Heart left ventricle (tissue), 16 donors: ENCODE measurements at places on chromosomes 3 and 15.

- no peak for DNase-seq
Observed at GRCh38 chr3:87696124-87697013, 362.4 kb downstream of the CGGBP1 start.

- DNase-seq, result no peak
Observed at GRCh38 chr15:67715170-67715569, 110.1 kb upstream of the SKOR1 start.

DNA sequence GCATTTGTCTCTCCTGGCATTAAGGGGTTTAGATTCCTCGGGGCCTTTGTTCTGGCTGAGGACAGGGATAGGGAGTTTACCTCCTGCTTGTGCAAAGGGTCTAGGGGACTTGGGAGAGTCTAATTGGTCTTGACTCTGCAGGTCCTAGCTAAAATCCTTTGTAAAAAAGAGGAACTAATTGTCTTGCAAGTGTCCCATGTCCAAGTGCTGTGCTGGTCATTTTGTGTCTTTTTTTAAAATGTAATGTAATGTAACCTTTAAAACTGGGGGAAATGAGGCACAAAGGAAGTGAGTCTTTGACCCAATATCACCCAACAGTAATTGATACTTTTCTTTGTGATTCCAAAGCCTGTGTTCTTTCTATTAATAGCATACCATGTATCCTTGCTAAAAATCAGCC, 14.9 kb upstream of the C3orf80 start:
- no peak for DNase-seq

DNA sequence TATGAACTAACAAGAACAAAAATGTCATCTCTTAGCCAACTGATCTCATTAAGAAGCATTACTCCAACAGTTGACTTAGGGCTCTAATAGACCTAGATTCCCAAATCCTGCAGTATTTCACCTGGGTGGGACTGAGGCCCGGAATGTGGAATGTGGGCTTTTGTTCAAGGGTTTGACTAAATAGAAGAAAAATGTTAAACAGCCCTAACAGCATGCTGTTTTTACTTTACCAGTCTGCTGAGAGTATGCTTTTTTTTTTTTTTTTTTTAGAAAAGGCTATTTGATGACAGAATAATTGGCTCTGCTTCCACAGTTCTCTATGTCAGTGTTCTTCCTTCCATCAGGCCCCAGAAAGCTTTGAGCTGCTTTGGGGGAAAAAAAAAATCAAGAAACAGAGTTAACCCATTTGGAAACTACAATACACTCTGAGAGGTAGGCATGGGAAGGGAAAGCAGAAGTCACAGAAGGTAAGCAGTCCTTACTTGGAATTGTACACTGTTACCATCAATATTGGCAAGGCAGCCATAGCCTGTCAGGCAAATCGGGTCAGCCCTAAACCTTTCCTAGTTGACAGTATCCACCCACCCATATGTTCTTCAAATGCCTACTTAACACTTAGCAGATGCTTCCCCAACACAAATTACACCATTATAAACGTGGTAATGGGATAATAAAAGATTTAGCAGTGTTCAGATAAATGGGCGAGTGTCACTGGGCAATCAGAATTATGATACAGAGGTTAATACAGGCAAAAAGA, 224.2 kb downstream of the CNTN3 start:
- no peak for DNase-seq

DNA sequence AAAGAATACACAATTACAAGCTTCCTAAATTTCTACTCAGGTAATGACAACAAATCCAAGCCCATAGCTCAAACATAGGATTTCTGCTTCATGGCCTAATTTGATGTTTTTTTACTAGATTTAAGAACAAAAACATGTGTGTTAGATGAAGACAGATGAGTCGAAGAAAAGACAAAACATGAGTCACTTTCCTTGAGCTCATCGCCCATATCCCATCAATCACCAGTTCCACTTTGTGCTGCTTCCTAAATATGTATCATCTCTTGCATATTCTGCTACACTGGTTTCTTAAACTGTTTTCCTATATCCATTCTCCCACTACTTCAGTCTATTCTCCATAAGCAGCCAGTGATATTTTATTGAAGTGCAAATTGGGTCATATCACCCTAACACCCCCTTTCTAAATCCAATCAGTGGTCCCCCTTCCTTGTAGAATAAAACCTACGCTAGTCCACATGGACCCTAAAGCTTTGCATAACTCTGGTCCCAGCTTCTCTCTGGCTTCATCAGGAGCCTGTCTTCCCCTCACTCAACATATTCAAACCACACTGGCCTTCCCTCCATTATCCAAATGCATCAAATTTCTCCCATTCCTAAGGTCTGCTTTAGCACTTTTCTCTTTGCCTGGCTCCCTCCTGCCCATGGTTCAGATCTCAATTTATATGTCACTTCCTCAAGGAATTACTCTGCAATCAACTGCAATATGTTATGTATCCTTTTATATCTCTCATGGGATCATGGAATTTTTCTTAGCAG, 1033.9 kb downstream of the FHIT start:
- no peak for DNase-seq

DNA sequence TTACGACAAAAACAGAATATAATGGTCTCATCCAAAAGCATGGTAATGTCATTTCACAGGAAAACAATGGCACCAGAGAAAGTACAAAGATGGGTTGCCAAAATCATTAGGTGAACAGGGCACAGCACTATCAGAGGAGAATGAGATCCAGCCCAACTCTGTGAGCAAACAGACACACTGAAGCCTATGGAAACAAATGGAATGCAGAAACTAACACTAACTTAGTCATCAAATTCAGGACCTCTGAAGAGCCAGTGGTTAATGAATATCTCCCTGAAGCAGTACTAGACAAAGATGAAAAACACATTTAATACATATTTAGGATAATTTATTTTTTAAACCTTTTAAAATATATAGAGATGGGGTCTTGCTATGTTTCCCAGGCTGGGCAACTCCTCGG, 14.6 kb upstream of the RPS17 start:
- DNase-seq, result no peak

- DNase-seq, result no peak
Observed at GRCh38 chr3:111737706-111738086, 121.4 kb upstream of the PHLDB2 start.

DNA sequence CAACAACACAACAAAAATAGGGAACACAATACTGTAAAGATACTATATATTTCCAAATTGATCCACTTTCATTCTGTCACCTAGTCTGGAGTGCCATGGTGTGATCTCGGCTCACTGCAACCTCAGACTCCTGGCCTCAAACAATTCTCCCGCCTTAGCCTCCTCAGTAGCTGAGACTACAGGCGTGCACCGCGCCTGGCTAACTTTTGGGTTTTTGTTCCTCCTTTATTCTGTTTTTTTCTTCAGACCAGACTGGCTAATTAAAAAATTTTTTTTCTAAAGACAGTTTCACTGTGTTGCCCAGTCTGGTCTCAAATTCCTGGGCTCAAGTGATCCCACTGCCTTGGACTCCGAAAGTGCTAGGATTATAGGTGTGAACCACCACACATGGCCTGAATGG, 5.3 kb downstream of the BCL2L10 start:
- no peak for DNase-seq

- DNase-seq, result no peak
Observed at GRCh38 chr15:31346367-31347066, 19.9 kb downstream of the KLF13 start.

- DNase-seq, result no peak
Observed at GRCh38 chr15:26721232-26721967, 51.5 kb downstream of the GABRB3 start.

- DNase-seq, result no peak
Observed at GRCh38 chr15:52529341-52529924, 753 bp upstream of the MYO5A start.

DNA sequence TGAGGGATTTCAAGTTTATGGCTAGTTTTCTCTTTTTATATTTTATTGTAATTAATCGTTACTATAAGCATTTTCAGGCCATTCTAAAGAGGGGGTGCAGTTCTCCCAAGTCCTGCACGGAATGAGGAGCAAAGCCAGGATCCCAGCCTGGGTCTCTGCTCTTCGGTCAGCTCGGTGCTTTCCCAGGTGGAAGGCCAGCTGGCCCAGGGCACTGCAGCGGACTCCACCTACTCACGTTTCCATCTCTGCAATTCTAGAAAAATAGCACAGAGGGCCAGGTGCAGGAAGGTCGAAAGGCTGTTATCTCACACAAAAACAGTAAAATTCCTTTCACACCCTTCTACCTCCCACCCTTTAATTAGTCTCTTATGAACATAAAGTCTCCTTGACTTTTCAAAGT, 59.5 kb upstream of the HES1 start:
- no peak for DNase-seq

GRCh38 chr3:112464264-112464663, 35.0 kb downstream of the BTLA start:
- no peak for DNase-seq

- DNase-seq, result no peak
Observed at GRCh38 chr3:5276934-5277333, 89.4 kb downstream of the EDEM1 start.

DNA sequence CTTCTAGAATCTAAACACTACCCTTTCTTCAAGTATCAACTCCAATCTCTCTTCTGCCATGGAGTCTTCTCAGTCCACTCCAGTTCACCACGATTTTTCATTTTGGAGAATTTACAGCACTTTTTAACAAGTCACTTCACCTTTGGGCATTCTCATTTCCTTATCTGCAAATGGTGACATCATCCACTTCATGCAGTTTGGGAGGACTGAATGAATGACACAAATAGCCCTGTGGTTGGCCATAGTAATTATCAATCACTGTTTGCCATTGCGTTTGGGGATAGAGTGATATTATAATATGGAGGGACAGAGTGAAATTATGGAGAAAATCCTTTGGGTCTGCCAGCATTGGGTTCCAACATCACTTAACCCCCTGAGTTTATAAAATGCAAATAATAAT, 38.0 kb upstream of the TM4SF1 start:
- DNase-seq, result no peak

DNA sequence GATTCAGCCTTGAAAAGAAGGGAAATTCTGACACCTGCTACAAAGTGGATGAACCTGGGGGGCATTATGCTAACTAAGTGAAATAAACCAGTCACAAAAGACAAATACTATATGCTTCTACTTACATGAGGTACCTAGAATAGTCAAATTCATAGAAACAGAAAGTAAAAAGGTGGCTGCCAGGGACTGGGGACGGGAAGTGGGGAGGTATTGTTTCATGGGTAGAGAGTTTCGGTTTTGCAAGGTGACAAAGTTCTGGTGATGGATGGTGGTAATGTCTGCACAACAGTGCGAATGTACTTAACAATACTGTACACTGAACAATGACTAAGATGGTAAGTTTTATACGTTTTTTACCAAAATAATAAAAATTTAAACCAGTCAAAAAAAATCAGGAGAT, 4.8 kb downstream of the IDH2 start:
- no peak for DNase-seq

- DNase-seq, result no peak
Observed at GRCh38 chr3:113495035-113495434, 19.9 kb downstream of the SPICE1 start.

DNA sequence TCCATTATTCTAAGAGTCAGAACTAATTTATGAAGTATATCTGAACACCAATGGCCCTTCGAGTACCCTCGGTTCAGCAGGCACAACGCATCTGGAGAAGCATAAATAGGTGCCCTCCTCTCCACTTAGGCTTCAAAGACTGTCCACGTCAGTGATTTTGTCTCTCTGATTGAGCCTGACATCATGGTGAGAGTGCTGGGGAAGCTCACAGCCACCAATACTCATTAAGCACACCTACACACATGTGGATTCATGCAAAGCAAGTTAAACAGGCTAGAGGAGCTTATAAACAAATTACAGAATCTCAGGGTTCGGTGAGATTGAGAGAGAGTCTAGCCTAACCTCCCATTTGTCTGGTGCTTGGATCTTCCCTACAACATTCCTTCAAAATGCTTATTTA, 3.6 kb downstream of the CLDN1 start:
- no peak for DNase-seq

DNA sequence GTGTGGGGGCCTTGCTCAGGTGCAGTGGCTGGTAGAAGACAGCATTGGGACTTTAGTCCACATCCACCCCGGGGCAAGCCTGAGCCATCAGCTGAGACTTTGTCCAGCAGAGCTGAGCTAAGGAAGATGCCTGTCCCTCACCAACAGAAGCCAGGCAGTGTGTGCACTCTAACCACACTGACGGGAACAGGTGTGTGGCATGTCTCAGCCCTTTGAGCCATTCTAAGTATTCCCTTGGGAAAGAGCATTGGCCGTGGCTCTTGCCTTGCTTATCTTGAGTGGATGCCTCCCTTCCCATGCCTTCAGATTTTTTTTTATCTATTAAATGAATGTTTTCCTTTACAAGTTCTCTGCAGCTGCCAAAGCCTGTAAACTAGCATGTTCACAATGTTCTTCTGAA, 3.5 kb downstream of the GABRA5 start:
- DNase-seq, result no peak

DNA sequence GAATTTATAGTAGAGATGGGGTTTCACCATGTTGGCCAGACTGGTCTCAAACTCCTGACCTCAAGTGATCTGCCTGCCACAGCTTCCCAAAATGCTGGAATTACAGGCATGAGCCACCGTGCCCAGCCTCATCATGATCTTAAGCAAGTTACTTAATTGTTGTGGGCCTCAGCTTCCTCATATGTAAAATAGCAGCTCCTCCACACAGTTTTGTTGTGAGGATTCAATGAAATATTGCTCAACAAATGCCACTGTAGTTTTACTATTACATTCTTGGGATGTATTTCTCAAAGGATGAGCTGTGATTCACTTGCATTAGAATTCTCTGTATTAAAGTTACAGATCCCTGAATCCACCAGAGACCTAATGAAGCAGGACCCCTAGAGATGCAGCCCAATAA, 168.8 kb downstream of the ADAMTS9 start:
- no peak for DNase-seq

DNA sequence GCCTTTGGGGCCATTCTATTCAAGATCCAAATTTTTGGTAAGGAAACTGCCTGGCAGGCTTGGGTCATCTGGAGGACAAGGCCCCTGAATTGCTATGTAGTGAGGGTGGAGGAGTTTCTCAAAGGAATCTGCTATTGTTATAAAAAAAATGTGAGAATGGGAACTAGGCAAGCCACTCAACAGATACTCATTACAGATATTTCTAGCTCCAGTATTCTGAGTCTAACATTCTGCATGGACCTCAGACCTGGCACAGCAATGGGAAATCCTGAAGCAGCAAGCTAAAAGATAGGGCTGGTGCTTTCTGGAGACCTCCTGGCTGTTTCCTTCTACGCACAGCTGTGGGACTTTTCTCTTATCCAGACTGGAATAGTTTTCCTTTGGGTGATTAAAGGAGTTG, 430.7 kb upstream of the RBMS3 start:
- peak; percentile 10 for DNase-seq

GRCh38 chr3:165544432-165544831, 292.8 kb downstream of the BCHE start:
- no peak for DNase-seq

GRCh38 chr15:98683831-98684230, 35.5 kb downstream of the IGF1R start:
- no peak for DNase-seq

DNA sequence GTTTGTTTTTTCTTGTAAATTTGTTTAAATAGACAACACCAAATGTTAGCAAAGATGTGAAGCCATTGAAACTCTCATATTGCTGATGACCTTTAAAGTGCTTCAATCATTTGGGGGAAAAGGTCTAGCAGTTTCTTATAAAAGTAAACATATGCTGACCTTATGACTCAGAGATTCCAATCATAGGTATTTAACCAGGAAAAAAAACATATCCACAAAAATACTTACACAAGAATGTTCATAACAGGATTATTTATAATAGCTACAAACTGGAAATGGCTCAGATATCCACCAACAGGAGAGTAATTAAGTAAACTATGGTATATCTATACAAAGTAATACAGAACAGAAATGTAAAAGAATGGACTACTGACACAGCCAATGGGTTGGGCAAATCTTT, 27.1 kb upstream of the RORA start:
- no peak for DNase-seq
